ENCODE measurements at places on chromosomes 7 and 10. TPM values are rescaled to one million over a fixed set of nuclear protein-coding genes. Genes with fewer than 3 reads are reported as not detected.

Gene UNC5B
- 40.2 TPM for total RNA-seq

Gene STEAP1B
- total RNA-seq = 22.7 TPM

Gene MYO1G
- not detected for total RNA-seq

Gene RAMP3
- total RNA-seq = 0.31 TPM

Gene CCDC6
- 22.0 TPM for total RNA-seq

Gene PDK4
- total RNA-seq = 0.62 TPM

Gene FFAR4
- total RNA-seq = not detected

Gene GNGT1
- total RNA-seq = not detected

Gene LIPK
- not detected for total RNA-seq

- DNase-seq = peak; percentile 11
Observed at GRCh38 chr10:45425621-45426563, 51.9 kb downstream of the ALOX5 start.

GRCh38 chr7:124557101-124557500 is 208.5 kb downstream of the GPR37 start:
- no peak for DNase-seq

GRCh38 chr10:22609719-22610465 is 104.5 kb downstream of the PIP4K2A start:
- no peak for DNase-seq

- DNase-seq = peak; percentile 55
Observed at GRCh38 chr7:141076377-141076776, 2.5 kb downstream of the TMEM178B start.

DNA sequence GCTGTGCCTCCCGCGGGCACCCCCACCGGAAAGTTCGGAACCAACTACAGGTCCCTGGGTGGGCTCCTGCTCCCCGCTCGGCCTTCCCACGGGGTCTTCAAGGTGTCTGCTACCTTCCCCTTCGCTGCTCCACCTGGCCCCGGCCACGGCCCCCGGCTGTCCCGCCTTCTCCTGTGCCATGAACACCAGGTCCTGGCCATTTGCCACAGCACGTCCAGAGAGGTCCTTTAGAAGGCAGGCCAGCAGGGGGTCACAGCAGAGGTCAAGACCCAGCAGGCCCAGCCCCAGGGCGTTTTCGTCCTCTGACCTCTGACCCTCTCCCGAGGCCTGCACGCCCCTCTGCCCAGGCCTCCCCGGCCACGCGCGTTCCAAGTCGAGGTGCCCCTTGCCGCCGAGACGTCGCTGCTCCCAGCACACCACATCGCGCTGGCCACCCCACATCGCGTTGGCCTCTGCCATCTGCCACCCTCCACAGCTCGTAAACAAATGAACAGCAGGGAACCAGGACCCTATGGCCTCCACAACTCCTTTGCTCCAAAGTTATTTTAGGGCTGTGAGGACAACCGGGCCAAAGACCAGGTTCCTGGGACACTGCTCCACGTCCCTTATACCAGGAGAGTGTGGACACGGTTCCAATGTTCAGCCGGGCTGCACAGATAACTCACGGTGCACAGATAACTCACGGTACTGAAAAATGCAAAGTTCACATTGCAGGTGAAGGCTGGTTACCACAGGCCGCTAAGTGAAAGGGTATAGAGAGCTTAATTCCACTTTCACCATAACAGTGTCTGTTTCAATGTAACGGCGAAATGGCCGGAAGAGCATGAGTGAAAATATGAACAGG is 74.3 kb downstream of the CFAP46 start:
- no peak for DNase-seq

GRCh38 chr7:133642907-133643306 is 390.0 kb downstream of the EXOC4 start:
- DNase-seq = no peak

DNA sequence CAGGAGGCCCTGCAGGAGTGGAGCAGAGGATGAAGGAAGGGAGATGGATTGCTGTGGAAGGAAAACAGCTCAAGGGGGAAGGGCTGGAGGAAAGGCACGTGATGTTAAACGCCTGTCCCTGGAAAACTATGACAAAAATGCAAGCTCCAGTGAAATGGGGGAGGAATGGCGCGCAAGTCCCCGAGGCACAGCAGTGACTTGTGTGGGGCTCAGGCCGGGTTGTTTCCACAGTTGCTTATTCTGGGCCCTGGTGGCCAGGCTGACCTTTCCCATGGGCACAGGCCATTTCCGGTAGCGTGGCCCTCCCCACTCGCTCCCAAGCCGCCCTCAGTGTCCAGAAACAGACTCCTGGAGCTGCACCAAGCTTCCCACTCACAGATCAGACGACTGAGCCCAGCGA is 68.1 kb upstream of the PDGFA start:
- no peak for DNase-seq

- DNase-seq = no peak
Observed at GRCh38 chr7:65846008-65846570, 26.8 kb upstream of the VKORC1L1 start.

DNA sequence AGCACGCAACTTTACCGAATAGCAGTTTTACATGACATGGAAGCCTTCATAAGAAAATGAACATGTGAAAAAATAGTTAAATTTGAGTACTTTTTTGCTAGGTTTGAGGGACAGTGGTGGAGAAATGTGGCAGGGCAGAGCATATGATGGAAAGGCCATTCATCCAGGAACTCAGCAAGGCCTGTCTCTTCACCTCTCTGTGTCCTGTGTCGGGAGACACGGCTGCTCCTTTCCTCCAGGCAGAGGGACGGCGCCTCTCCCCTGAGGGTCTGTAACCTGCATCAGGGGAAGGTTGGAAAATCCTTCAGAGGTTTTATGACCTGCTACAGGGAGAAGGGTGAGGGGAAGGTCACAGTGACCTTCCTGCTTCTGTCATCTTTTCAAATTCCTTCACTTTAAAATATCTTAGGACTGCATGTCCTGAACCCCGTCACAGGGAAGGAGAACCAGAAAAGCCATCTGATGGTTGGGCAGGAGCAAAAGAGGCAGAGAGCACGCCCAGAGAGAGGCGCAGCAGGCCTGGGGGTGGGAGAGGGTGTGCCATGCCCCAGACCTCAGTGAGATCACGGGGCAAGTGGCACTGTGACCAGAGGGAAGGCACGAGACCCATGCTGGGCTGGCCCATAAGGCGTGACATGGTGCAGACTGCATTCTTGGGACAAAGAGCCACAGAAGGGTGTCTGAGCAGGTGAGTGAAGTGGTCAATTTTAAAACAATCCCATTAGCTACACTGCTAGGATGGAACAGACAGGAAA is 44.0 kb downstream of the GSDME start:
- DNase-seq = peak; percentile 23

GRCh38 chr7:93228302-93228701 is 2.0 kb upstream of the HEPACAM2 start:
- DNase-seq = peak; percentile 8

DNA sequence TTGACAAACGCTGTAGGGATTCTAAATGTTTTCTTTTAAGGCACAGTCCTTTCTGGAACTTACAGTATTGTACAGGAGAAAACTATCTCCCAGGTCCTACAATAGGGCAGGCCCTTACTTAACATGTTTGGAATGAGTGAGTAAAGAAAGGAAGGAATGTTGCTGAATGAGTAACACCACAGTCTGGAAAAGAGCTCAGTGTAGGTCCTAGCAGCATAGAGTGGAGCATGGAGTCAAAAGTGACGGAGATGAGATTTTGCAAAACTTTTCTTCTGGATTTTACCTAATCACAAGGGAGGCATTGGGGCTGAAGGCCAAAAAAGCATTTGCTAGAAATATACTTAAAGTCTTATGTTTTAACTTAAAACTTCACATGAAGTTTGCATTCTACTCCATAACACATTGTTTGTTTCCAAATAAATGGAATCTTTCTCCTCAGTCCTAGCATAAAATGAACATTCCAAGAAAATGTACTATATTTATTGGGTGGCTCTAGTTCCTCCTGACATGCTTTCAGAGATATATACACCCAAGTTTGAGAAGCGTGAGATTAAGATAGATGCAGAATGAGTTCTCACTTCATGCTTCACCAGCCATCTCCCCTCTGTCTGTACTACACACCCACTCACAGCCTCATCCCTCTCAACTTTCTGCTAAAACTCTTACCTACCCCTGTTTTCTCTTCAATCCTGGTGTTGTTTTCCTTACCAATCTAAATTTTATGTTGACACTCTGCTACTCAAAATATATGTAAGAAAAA is 20.2 kb upstream of the ADD3 start:
- no peak for DNase-seq

DNA sequence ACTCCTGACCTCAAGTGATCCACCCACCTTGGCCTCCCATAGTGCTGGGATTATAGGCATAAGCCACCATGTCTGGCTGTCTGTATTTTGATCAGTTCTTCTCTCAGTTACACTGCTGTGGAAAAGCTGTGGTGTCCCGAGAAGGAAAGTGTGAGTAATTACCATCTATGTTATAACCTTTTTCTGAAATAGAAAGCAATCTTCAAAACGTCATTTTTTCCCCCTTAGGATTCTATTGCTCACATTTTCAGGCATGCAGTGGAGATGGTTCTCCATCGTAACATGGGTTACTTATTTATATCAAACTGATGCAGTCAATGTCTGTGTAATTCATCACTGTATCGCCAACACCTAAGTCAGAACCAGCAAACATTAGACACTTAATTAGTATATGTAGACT is 103.5 kb upstream of the FAM3C start:
- no peak for DNase-seq

DNA sequence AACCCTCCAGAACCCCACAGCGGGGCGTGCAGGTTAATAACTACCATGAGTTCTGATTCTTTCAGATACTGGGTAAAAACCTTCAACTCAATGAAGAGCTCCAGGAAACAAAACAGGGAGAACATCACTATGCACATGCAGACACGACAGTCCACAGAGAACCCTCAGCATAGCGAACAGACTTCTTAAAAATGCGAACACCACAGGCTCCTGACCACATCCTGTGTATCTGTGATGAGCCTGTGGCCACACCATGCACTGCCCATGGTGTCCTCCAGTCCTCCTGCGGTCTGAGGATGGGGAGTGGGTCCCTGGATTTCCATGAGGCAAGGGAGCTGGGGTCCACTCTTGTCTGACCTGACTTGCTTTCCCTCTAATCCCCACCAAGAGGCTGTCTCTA is 107.2 kb downstream of the COBL start:
- DNase-seq = no peak

GRCh38 chr10:116216676-116217075 is 56.3 kb downstream of the GFRA1 start:
- DNase-seq = no peak

DNA sequence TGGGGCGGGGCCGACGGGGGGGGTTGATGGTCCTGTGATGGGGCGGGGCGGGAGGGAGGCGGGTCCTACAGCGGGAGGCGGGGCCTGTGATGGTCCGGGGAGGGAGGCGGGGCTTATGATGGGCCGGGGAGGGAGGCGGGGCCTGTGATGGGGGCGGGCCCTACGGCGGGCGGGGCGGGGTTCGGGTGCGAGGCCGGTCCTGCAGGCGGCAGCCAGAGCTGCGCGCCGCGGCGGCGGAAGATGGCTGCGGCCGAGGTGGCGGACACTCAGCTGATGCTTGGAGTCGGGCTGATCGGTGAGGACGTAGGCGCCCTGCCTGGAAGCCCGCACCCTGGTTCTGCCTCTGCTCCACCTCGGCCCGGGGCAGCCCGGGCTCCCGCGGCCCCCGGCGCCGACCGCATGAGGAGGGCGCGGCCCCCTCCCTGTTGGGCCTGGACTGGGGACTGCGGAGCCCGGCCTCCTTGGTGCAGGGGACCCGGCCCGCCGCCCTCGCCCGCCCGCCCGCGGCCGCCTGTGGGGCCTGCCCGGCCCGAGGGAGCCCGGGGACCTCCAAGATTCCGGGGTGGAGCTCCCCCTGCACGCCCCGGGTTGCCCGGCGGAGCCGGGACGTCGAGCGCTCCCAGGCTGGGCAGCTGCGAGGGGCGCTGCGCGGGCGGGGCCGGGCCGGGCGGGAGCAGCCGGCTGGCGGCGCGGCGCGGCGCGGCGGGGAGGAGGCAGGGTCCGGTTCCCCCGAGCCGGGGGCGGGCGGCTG is at the start of gene DENND10:
Gene DENND10, plus strand, starts transcription at position 211 of the 751 bp plus-strand sequence. Its CDS starts 30 bp downstream, at position 241.
- peak; percentile 100 for DNase-seq

GRCh38 chr7:127745445-127745844 is 93.5 kb downstream of the SND1 start:
- no peak for DNase-seq

DNA sequence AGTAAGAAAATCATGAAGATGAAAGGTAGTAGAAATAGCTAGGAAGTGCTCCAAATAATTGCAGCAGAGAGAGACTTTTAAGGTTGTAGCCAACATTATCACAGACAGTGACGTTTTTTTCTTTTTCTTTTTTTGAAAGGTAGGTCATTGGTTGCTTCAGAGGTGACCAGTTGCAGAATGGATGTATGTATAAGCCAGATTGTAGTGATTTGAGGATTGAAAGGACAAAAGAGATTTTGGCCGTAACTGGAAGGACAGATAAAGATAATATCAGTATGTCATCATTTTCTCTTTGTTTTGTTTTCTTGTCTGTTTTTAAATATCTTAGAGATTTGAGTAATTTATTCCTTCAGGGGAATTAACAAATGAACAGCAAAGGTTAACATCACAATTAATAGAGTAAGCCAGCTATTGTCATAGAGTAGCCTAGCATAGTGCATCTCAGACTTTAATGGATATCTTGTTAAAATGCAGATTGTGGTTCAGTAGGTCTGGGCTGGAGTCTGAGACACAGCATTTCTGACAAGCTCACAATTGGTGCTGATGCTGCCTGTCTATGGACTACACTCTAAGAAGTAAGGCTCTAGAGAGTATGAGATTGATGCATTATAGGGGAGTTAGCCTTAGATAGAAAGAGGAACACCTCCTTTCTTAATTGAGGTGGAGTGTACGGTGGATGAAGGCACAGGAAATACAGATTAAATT is 28.3 kb downstream of the CDK13 start:
- DNase-seq = no peak

- no peak for DNase-seq
Observed at GRCh38 chr10:43048301-43049051, 28.4 kb upstream of the RET start.

DNA sequence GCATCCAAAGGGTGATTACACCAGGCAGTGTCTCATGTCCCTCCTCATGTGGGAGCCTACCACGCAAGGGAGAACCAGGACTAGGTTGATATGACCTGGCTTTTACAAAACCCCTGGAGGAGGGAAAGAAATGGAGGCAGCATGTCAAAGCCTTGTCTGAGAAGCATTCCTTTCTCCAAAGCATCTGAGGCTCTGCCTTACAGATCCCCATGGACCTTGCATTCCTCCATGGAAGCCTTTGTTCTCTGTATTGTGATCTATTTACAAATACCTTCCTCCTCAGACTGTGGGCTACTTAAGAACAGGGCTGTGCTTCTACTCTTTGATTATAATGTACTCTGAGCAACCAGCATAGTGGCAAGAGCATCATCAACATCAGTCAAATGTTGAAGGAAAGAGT is 197.0 kb downstream of the PLXNA4 start:
- no peak for DNase-seq

Measured in H7 (cell line).